ENCODE measurements at places on chromosomes 7 and 10.

DNA sequence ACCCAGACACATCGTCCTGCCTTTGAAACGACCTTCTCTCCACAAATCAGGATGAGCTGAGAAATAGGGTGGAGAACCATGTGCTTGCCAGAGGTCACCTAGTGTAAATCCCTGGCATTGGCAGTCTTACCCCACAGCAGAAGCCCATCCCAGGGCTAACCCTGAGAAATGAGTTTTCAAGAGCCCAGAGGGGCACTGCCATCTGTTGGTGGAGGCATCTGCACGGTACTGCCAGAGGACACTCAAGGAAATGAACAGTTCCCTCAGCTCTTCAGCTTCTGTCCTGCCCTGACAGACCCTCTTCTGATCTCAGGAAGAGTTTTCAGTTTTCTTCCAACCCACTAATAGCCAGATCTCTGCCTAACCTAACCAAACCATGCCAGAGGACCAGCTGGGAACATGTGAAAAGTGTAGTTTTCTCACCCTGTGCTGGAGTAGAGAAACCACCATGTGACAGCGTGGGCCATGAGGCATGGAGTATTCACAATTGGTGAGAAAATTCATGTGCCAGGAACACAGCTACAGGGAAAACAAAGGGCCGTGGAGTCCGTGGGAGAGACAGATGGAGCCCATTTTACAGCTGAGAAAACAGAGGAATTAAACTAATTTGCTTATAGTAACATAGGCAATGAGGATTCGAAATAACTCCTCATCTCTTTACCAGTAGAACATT is 37.7 kb upstream of the ITPRID1 start:
- no peak for DNase-seq

GRCh38 chr10:48277093-48277492 is 2.6 kb upstream of the FRMPD2 start:
- no peak for DNase-seq

GRCh38 chr7:51326656-51327286 is 10.2 kb upstream of the COBL start:
- no peak for DNase-seq

- DNase-seq, result no peak
These were observed 84.0 kb downstream of the HIPK2 start for GRCh38 chr7:139693651-139694388.

- DNase-seq, result no peak
These were observed 19.8 kb upstream of the RPA3 start for GRCh38 chr7:7738177-7738576.

DNA sequence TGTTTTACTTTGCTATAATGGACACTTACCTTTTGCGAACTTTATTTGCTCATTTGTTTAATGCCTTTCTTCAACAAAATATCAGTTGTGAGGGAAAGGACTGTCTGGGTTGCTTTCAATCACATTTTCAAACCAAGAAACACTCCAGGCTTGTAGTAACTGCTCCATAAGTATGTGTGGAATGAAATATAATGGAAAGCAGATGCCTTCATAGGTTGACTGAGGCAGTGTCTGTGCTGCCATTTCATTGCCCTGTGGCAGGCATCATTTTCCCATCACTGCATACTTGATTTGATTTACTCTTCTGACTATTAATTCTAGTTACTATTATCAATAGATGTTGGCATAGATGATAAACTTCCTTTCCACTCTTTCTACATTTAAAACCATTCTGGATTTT is 762.3 kb downstream of the CNTNAP2 start:
- no peak for DNase-seq

DNA sequence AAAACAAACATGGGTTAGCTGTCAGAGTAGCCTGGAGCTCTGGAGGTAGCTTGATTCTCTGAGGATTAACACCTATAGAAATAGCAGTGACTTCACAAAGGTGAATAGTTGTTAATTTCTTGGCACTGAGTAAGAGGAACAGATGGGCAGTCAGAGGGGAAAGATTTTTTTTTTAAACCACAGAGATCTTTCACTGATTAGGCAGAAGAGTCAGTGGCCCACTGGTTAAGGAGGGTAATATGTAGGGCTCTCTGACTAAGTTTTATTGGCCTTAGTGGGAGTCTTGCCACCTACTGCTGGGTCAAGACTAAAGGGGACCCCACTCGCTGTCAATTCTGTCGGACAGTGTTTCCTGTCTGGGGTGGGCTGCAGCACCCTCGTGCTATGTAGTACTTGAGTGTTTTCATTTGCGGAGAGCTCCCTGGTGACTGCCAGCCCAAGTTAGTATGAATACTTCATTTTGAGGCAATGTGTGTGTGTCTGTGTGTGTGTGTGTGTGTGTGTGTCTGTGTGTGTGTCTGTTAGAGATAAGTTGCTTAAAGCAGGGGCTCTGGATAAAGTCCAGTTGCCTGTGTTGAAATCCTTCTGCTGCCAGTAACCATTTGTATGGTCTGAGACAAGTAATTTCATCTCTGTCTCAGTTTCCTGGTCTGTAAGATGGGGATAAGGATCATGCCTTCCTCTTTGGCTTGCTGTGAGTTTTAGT is 145.2 kb downstream of the ARID5B start:
- no peak for DNase-seq

- no peak for DNase-seq
These were observed 211.2 kb upstream of the PODXL start for GRCh38 chr7:131767591-131767990.

DNA sequence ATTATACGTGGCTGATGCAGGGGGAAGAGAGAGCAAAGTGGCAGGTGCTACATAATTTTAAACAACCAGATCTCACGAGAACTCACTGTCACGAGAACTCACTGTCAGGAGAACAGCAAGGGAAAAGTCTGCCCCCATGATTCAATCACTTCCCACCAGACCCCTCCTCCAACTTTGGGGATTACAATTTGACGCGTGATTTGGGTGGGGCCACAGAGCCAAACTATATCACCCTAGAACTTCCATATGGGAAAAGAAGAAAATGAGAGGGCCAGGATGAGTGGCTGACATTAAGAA is 15.8 kb downstream of the EZH2 start:
- no peak for DNase-seq

DNA sequence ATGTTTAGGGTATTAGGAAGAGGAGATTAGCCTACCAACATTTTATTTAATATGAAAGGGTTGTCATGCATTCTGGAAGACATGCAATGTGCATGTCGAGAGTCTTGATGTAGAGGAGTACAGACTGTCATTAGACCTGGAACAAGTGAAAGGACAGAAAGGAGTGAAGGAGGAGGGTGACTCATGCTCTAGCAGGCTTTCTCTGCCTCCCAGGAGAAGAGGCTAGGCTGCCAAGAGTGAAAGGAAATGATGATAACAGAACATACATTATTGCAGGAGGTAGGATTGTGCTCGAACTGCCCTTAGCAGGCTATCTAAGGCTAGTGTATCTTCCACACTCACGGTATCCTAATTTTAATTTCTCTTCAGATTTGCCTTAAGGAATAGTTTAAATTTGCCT is 228.8 kb downstream of the EXOC4 start:
- DNase-seq, result no peak

DNA sequence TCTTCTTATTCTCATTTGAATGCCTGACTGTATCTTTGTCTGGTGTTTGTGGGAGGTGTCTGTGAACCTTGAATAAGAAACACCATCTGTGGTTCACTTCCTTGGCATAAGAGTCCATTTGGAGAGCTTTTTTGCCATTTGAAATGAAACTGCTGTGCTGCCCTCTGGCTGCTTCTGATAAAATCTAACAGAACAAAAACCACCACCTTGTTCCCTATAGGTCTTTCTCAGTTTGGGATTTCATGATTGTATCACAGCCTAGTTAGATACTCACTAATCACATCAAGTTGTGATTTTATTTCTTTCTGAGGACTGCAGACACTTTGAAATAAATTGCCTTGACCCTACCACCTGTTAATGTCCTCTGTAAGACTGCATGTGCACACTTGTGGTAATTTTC is 102.7 kb upstream of the FAM13C start:
- DNase-seq, result no peak

DNA sequence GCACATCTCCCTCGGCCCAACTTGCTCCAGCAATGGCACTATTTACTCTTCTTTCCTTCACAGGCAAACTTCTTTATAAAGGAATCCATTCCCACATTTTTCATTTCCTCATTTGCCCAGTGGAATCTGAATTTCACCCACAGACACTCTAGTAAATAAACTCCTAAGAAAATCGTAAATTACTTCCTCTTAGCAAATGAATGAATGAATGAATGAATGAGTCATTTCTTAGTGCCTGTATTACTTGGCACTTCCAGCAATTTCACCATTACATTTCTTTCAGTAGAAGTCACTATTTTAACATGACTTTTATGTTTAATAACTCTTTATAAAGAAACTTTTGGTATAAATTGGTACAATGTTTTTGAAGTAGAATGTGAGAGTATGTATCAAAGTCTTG is 55.7 kb downstream of the DDC start:
- no peak for DNase-seq

GRCh38 chr7:116429986-116430619 is 69.4 kb upstream of the CAV2 start:
- no peak for DNase-seq

DNA sequence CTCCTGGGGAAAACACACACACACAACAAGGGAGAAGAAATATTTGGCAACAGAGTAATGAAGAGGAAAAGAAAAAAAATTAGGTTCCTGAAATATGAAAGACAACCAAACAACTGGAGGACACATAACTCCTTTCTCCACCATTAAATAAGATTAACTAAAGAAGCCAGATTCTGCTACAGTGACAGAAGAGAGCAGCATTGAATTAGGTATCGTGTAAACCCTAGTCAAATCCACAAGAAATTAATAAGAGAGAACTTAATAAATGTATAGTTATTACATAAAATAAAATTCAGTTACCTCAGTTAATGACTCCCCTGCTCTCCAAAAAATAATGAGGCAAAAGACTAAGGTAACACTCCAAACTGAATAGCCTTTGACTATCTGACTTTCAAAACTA is 306.7 kb downstream of the CRPPA start:
- DNase-seq, result no peak

GRCh38 chr10:3866332-3866731 is 81.3 kb upstream of the KLF6 start:
- no peak for DNase-seq

DNA sequence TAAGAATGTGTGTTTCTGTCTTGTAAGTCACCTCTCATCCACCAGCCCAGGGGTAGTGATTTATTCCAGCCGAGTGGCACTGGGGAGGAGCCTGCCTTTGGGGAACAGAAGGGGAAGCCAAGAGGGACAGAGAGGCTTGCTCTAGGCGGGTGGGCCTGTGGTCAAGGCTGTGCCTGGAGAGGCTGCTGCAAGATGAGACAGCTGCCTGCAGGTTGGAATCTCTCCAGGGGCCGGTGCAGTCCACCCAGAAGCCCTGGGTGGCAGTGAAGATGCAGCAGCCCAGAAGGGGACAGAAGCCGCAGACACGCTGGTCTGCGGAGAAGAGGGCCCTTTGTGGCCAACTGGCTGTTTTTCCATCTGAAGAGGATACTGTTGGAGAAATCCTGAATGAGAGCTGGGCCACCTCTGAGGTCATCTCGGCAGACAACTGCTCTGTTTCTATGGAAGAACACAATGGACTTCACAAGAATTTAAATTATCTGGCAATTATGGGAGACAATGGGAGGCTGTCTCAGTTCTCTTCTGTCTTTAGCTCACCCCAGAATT is 175.7 kb downstream of the GFRA1 start:
- no peak for DNase-seq
